ENCODE measurements at places on chromosomes 1 and 21.
A peak's percentile ranks its signal among the peaks of the same experiment; 100 is the strongest.

- DNase-seq, result peak; percentile 67
Observed at GRCh38 chr1:10867138-10867721, 70.8 kb upstream of the CASZ1 start.

- no peak for DNase-seq
Observed at GRCh38 chr21:46095083-46095719, 2.7 kb upstream of the COL6A2 start.

GRCh38 chr1:158058237-158058985 lies 65.0 kb downstream of the KIRREL1 start:
- no peak for DNase-seq

GRCh38 chr1:183000167-183000962 lies 22.9 kb upstream of the LAMC1 start:
- DNase-seq, result no peak

GRCh38 chr1:167232801-167233200 lies 12.1 kb downstream of the POU2F1 start:
- no peak for DNase-seq

DNA sequence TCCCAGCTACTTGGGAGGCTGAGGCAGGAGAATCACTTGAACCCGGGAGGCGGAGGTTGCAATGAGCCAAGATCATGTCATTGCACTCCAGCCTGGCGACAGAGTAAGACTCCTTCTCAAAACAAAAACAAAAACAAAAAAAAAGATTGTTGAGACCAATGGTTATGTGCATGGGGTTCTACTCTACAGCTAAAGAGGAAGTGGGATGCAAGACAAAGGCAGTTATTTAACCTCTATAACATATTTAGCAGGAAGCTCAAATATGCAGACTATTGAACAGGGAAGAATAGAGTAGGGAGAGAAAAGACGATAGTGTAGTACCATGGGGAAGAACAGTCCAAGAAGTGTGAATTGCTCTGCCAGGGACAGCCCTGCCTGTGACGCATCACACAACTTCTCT lies 227.7 kb downstream of the SMYD3 start:
- DNase-seq, result no peak

- no peak for DNase-seq
Observed at GRCh38 chr1:246434335-246434734, 72.7 kb downstream of the SMYD3 start.

GRCh38 chr1:109383087-109383779 lies 14.5 kb downstream of the SORT1 start:
- DNase-seq, result no peak

DNA sequence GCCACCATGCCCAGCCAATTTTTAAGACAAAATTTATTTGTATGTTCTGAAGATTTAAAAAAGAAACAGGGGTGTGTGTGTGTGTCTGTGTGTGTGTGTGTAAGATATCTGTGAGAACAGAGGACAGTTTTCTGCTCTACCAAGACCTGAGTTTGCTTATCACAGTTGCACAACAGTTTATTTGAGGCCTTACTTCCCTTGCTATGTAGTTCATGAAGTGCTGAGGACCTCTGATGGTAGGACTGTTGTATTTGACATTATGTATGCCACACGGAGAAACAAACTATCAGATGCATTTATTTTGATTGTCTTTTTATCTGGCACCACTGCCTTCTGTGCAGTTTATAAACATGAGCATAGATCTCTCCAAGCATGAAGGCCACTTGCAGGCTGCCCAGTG lies 355.2 kb downstream of the PBX1 start:
- no peak for DNase-seq

- no peak for DNase-seq
Observed at GRCh38 chr1:114771992-114772391, 8.5 kb downstream of the SIKE1 start.

DNA sequence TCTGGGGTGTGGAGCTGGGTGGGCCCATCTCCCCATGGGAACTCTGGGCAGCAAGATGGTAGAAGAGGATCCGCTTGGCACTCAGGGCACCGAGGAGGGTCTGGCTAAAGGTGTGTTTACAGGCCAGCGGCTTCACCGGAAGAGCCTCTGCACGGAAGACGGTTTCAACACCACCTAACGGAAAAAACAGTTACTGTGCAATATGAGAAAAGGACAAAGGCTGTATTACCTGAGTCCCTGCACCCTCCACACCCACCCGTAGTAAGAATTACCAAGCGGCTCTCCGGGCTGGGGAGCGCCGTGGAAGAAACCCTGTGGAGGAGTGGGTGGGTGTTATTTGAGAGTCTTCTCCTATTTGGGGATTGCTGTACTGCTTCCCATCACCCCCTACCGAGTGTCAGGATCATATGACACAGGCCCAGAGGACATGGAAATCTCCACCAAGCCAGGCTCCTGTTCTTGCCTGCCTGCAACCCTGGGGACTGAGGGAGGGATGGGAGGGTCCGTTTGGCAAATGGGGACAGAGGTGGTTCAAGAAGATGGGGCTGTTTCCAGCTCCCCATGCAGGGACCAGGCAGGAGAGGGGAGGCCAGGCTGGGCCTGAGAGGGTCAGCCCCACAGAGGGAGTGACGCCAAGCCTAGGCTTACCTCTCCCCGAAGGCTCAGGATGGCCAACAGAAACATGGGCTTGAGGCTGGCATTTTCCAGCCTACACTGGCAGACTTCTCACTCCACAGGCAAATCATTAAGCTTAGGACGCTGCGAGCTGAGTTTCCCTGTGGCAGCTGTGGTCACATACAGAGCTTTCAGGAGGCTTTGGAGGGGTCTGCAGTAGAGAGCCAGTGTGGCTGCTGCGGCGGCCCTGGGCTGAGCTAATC lies 203.5 kb upstream of the TMEM51 start:
- DNase-seq, result no peak

GRCh38 chr1:25631750-25632485 lies 15.3 kb downstream of the MAN1C1 start:
- DNase-seq, result no peak

- DNase-seq, result no peak
Observed at GRCh38 chr1:168159251-168159650, 19.5 kb upstream of the TIPRL start.

- DNase-seq, result no peak
Observed at GRCh38 chr1:101365878-101366277, 129.1 kb downstream of the S1PR1 start.

DNA sequence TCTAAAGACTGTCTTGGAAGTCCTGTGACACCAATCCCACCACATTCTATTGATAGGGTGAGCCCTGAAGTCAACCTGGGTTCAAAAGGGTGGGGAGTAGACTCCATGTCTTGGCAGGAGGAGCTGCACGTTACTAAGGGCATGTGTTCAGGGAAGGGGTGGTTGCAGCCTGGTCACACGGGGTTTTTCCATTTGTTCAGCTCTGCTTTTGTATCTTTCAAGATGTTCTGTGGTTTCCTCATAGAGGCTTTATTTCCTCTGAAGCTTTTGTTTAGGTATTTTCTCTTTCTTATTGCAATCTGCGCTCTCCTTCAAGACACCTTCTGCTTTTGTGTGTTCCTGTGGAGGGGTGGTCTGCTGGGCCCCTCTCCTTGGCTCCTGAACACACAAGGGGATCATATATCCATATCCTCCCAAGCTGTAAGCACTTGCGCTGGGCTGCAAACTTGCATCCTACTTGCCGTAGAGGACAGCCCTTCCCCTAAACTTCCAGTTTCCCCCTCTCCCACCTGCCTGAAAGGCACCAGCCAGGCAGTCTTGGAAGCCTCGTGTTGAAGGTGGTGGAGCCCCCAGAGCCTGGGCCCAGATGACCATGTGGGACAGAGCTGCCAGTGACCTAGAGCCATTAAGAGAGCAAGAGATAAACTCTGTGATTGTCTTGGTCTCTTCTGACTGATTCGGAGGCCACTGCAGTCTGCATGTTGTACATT lies 62.5 kb upstream of the TRAPPC10 start:
- no peak for DNase-seq

DNA sequence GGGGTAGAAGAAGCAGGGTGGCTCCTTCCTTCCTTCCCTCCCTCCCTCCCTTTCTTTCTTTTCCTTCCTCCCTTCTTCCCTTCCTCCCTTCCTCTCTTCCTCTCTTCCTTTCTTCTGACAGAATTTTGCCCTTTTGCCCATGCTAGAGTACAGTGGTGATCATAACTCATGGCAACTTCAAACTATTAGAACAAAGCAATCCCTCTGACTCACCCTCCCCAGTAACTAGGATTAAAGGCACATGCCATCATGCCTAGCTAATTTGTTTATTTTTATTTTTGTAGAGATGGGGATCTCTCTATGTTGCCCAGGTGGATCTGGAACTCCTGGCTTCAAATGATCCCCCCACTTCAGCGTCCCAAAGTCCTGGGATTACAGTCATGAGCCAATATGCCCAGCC lies 10.0 kb upstream of the RPE65 start:
- DNase-seq, result no peak

- no peak for DNase-seq
Observed at GRCh38 chr1:77370161-77370560, 88.3 kb downstream of the AK5 start.

DNA sequence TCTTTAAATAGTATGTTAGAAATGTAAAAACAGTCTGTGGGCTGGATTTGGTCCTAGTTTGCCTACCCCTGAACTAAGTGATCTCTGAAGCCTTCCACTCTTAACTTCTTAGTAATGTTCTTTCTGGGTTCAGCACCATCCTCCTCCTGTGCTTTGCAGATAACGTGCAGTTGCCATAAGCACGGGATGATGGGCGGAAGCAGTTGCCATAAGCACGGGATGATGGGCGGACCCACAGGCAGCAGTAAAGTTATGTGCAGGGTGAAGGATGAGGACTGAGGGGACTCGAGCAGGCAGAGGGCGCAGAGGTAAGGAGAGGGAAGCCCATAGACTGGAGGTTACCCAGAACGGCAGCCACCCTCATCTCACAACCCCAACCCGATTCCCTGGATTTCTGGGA lies 25.6 kb downstream of the GPA33 start:
- DNase-seq, result no peak
